Psoas muscle (tissue), 8 donors: ENCODE measurements at places on chromosomes 3 and 15. TPM values are rescaled to one million over a fixed set of nuclear protein-coding genes. Genes with fewer than 3 reads are reported as not detected.

- no peak for DNase-seq
These were observed 413.9 kb downstream of the EPHA3 start for GRCh38 chr3:89521328-89521727.

DNA sequence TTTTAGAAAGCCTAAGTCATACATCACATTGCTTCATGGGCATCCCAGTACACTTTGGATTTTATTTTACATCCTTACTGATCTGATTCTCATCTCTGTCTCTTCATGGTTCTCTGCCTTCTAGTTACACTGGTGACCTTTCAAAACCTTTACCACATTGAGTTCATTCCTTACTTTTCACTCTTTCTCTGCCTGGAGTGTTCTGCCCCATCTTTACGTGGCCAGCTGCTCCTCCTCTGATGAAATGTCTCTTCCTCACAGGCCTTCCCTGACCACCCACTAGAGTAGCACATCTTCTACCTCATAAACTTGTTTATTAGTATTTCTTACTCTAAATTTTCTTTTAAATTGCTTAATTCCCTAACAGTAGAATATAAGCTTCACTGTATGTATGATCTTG, 17.7 kb downstream of the CTNNB1 start:
- DNase-seq = no peak

The NBEAL2 gene
- 5.4 TPM for polyA plus RNA-seq

GRCh38 chr3:28547677-28548076, 199.1 kb upstream of the AZI2 start:
- no peak for DNase-seq

DNA sequence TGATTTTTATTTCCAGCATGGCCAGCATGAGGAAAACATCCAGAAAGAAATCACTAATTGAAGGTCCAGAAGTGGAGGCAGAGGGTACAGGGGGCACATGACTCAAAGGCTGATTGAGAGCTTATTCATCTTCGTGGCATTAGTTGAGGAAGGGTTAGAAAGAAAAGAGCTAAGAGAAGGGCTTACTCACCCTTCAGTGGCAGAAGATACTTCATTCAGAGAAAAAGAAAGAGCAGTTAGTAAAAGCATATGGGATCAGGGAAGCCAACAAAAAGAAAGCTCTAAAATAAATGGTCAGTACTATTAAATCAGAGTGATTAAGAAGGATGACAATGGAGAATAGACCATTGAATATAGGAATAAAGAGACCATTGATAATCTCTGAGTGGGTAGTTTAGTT, 25.2 kb downstream of the GAP43 start:
- DNase-seq = no peak

GRCh38 chr15:50425219-50425618, 1.0 kb downstream of the USP8 start:
- DNase-seq = no peak

The SRPRB gene
- polyA plus RNA-seq = 48.9 TPM

- no peak for DNase-seq
These were observed 692.7 kb upstream of the GRM7 start for GRCh38 chr3:6168256-6168655.

DNA sequence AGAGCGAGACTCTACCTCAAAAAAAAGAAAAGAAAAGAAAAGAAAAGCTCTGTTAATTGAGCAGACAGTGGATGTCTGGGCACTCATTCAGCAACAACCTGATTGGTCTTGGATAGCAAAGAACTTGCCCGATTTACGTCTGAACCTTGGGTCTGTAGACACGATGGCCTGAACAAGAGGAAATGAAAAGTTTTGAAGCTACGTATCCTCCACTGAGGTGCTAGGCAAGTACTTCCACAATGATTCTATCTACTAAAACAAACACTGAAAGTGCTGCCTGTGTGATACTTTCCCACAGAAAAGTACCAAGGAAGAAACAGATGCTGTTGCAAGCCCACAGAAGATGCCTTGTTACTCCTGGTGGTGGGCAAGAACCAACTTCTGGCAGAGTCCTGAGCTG, 21.8 kb upstream of the MUSTN1 start:
- no peak for DNase-seq

The UACA gene
- polyA plus RNA-seq = 17.0 TPM

The SLC27A2 gene
- 0.01 TPM for polyA plus RNA-seq

- DNase-seq = no peak
These were observed 6.3 kb downstream of the GORASP1 start for GRCh38 chr3:39101022-39101689.

The LYSMD2 gene
- 4.3 TPM for polyA plus RNA-seq

The SLC6A1 gene
- 0.34 TPM for polyA plus RNA-seq

The TMCO5A gene
- not detected for polyA plus RNA-seq

The CHRM5 gene
- polyA plus RNA-seq = not detected

The LRTM1 gene
- polyA plus RNA-seq = not detected

The COL6A6 gene
- polyA plus RNA-seq = 0.13 TPM

DNA sequence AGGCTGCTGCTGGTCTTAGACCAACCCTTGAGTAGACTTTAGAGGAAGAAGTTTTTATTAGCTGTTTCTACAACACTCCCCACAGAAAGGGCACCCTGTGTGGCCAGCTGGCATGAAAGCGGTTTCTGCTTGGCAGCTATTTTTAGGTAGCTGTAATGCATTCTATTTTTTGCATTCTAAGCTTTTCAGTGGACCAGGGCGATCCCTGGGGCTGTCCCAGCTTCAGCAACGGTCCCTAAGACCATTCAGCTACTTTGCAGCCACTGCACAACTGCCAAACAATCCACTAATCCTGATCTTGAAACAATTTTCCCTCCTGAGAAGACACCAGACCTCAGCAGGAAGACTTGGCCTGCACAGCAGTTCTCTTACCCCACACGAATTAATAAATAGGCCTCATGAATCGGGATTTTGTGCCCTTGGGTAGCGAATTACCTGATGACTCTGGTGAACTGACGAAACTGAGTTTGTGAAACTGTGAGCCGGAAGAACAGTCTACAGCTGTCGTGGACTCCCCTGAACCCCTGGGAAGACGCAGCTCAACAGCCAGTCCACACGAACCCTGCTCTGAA, 14.6 kb upstream of the TFRC start:
- peak; percentile 51 for DNase-seq

- DNase-seq = no peak
These were observed 95.4 kb upstream of the KLHL25 start for GRCh38 chr15:85889956-85890619.

DNA sequence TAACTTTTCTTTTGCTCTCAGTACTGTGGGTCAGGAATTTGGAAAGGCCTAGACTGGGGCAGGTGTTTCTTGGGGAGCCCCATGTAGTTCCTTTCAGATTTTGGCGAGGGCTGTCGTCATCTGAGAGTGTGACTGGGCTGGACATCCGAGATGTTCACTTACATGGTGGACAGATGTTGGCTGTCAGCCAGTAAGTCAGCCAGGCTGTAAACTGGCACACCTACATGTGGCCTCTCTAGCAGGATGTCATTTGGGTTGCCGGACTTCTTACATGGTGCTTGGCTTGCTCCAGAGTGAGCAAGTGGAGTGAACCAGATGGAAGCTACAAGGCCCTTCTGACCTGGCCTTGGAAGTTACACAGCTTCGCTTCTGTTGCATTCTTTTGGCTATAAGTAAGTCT, 20.7 kb downstream of the TATDN2 start:
- peak; percentile 71 for DNase-seq

DNA sequence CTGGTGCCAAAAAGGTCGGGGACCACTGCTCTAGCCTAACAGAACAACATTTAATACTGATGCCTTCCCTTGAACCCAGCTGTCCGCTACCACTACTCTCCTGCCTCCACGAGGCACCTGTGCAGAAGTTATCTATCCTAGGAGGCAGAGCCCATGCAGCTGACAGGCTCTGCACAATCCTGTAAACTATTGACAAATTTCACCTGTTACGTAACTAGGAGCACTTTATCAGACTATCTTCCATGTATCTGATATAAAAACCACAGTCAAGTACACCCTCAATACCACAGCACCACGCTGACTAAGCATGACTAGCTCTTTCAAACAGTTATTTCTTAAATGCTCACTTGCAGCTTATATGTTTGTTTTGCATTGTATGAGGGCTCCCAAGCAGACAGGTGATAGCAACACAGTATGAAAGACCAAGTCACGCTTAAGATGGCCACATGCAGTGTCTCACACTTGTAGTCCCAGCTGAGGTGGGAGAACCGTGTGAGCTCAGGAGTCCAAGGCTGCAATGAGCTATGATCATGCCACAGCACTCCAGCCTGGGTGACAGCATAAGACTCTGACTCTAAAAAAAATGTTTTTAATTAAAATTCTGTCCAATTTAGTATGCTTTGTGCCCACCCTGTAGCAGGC, 4.5 kb upstream of the IL17RC start:
- DNase-seq = no peak

- no peak for DNase-seq
These were observed 481.9 kb downstream of the FOXP1 start for GRCh38 chr3:71101626-71102025.
